H4 (cell line): ENCODE measurements at places on chromosomes 7 and 10. TPM values are rescaled to one million over a fixed set of nuclear protein-coding genes. Genes with fewer than 3 reads are reported as not detected.

ZNF503 gene
- total RNA-seq = 3.4 and 3.7 TPM in 2 replicates

COL26A1 gene
- not detected in 2 replicates for total RNA-seq

FAM221A gene
- 2.9 and 4.8 TPM in 2 replicates for total RNA-seq

RAB19 gene
- not detected in 2 replicates for total RNA-seq

RNF133 gene
- not detected in 2 replicates for total RNA-seq

C10orf62 gene
- total RNA-seq = not detected in 2 replicates

EIF4EBP2 gene
- total RNA-seq = 28.7 and 38.8 TPM in 2 replicates

FAM200A gene
- 9.8 and 11.3 TPM in 2 replicates for total RNA-seq

SPDYE2B gene
- total RNA-seq = not detected in 2 replicates

DRGX gene
- total RNA-seq = not detected in 2 replicates

HYAL4 gene
- total RNA-seq = 0.37 TPM in 1 of 2 replicates, not detected in the other

COL28A1 gene
- total RNA-seq = not detected in 2 replicates

ADCY1 gene
- total RNA-seq = 1.6 and 2.3 TPM in 2 replicates

ABLIM1 gene
- total RNA-seq = 1.2 and 4.5 TPM in 2 replicates

POP7 gene
- 61.6 and 80.1 TPM in 2 replicates for total RNA-seq

MRPL43 gene
- 94.3 and 105 TPM in 2 replicates for total RNA-seq

TRIL gene
- total RNA-seq = not detected in 2 replicates

PDGFA gene
- 37.3 and 38.6 TPM in 2 replicates for total RNA-seq

TRPV6 gene
- not detected in 2 replicates for total RNA-seq

HOXA2 gene
- 1.2 TPM in 1 of 2 replicates, not detected in the other for total RNA-seq

UPK3B gene
- not detected in 2 replicates for total RNA-seq

ACTR1A gene
- 100 and 172 TPM in 2 replicates for total RNA-seq

PTPRN2 gene
- total RNA-seq = 0.97 TPM in 2 replicates

PLXDC2 gene
- total RNA-seq = 27.9 and 30.3 TPM in 2 replicates

HOXA7 gene
- total RNA-seq = 2.0 and 2.2 TPM in 2 replicates

FLNC gene
- total RNA-seq = 0.10 and 0.14 TPM in 2 replicates

PRR15 gene
- 0.58 and 1.2 TPM in 2 replicates for total RNA-seq

CCL26 gene
- 18.3 and 20.7 TPM in 2 replicates for total RNA-seq

TMEM236 gene
- total RNA-seq = 0.04 TPM in 1 of 2 replicates, not detected in the other

ATP6V0A4 gene
- total RNA-seq = 0.17 and 0.39 TPM in 2 replicates

SEMA3C gene
- total RNA-seq = 135 and 150 TPM in 2 replicates

RNF148 gene
- total RNA-seq = 0.14 and 0.86 TPM in 2 replicates

GPR85 gene
- total RNA-seq = 2.4 and 2.7 TPM in 2 replicates

RBP3 gene
- not detected in 2 replicates for total RNA-seq

AGMO gene
- 0.12 TPM in 1 of 2 replicates, not detected in the other for total RNA-seq

HOXA1 gene
- total RNA-seq = 1.2 and 3.0 TPM in 2 replicates

ARF5 gene
- 286 and 304 TPM in 2 replicates for total RNA-seq

FAM20C gene
- total RNA-seq = 132 and 164 TPM in 2 replicates

LRRC17 gene
- 20.2 and 20.8 TPM in 2 replicates for total RNA-seq

CPA1 gene
- total RNA-seq = not detected in 2 replicates

CDHR3 gene
- total RNA-seq = 0.58 and 1.7 TPM in 2 replicates

ZPBP gene
- total RNA-seq = not detected in 2 replicates

SLC18A3 gene
- total RNA-seq = not detected in 2 replicates

IQUB gene
- total RNA-seq = 0.08 TPM in 1 of 2 replicates, not detected in the other

HOXA10 gene
- total RNA-seq = 2.0 and 6.1 TPM in 2 replicates

PTN gene
- total RNA-seq = 65.8 and 83.7 TPM in 2 replicates

FAM24B gene
- 4.1 and 5.1 TPM in 2 replicates for total RNA-seq

EBLN1 gene
- total RNA-seq = not detected in 2 replicates
